A549 treated with Hydrocortisone at 1 μM for 4 hours (cell line): ENCODE measurements at places on chromosomes 11 and 22. TPM values are rescaled to one million over a fixed set of nuclear protein-coding genes. Genes with fewer than 3 reads are reported as not detected.

RFPL2 gene
- total RNA-seq: 0.09 to 0.24 TPM (median 0.16 TPM) in 5 replicates

MS4A15 gene
- total RNA-seq: 0.07 TPM in 1 of 5 replicates, not detected in the others

GVQW3 gene
- total RNA-seq: 0.32 to 1.3 TPM (median 0.90 TPM) in 5 replicates

CALCA gene
- 0.06 to 0.15 TPM in 2 of 5 replicates, not detected in the others for total RNA-seq
